ENCODE measurements at places on chromosomes 4 and X. TPM values are rescaled to one million over a fixed set of nuclear protein-coding genes. Genes with fewer than 3 reads are reported as not detected.

DNA sequence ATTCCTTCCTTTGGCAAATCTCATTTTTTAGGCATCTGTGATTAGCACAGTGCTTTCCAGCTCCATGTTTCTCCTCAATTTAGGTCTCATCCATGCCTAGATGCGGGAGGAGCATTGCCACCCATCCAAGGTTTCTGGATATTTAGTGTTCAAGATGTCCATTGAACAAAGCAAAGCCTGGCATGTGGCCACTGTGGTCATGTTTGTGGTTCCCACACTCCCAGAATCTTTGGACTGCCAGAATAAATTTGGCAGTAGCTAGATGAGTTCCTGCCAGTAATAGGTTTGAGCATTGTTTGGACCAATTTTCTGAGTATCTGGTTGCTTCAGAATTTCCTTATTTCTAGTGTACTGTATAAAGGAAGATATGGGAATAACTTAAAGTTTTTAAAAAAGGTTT lies 1124.1 kb downstream of the ADGRL3 start:
- DNase-seq = no peak
- no peaks in the 10 kb centered on the region for H3K27me3 ChIP-seq

- H3K27ac ChIP-seq = no peak overlapping the region
- no peaks in the 10 kb centered on the region for H3K4me1 ChIP-seq
- DNase-seq = no peak
Observed at GRCh38 chrX:97471071-97471470, 587.4 kb downstream of the RPA4 start.

- no peak overlapping the region for H3K27ac ChIP-seq
- no peaks in the 10 kb centered on the region for H3K4me1 ChIP-seq
- H3K36me3 ChIP-seq = peaks cover 4% of the 10 kb centered on the region
- H3K4me3 ChIP-seq = no peak overlapping the region
- H3K27me3 ChIP-seq = no peaks in the 10 kb centered on the region
Observed at GRCh38 chr4:2630556-2631273, 94.3 kb downstream of the FAM193A start.

The XPNPEP2 gene
- total RNA-seq = not detected

Data from Calu3 (cell line).